ENCODE measurements at places on chromosomes 2 and 18.

DNA sequence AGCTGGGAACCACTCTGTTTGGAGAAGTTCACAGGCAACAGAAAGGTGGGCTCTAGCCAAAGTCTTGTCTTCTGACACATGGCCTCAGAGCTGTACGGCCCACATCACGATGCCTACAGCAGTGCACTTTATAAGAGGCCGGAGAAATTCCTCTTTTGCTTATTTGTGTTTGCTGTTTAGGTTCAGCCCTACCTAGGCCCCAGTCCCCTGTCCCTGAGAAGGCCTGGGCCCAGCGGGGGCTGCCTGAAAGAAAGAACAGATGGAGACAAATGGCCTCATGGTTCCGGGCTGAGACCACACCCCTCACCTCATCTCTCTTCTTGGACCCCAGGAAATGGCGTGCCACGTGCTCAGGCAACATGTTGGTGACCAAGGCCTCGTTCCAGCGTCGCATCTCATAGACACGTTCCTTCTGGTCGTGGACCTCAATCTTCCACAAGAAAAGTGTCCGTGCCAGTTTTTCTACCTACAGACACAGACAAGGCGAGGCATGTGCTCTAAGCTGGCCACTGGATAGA, 30.9 kb downstream of the CENPO start:
- no peak for DNase-seq

- no peak for DNase-seq
Measured at GRCh38 chr2:75579186-75579585, 18.4 kb upstream of the EVA1A start.

- DNase-seq: no peak
Measured at GRCh38 chr18:6638447-6638846, 91.1 kb upstream of the ARHGAP28 start.

- no peak for DNase-seq
Measured at GRCh38 chr2:163610817-163611556, 124.8 kb downstream of the FIGN start.

DNA sequence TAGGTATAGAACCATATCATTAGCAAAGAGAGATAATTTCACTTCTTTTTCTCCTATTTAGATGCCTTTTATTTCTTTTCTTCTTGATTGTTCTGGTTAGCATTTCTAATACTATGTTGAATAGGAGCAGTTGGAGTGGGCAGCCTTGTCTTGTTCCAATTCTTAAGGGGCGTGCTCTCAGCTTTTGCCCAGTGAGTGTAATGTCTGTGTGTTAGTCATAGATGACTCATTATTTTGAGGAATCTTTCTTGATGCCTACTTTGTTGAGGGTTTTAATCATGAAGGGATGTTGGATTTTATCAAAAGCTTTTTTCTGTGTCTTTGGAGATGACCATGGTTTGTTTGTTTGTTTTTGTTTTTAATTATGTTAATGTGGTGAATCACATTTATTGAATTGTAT, 1453.1 kb upstream of the SLC39A10 start:
- DNase-seq: no peak

GRCh38 chr18:63137999-63138435, 181.6 kb downstream of the BCL2 start:
- DNase-seq: no peak

DNA sequence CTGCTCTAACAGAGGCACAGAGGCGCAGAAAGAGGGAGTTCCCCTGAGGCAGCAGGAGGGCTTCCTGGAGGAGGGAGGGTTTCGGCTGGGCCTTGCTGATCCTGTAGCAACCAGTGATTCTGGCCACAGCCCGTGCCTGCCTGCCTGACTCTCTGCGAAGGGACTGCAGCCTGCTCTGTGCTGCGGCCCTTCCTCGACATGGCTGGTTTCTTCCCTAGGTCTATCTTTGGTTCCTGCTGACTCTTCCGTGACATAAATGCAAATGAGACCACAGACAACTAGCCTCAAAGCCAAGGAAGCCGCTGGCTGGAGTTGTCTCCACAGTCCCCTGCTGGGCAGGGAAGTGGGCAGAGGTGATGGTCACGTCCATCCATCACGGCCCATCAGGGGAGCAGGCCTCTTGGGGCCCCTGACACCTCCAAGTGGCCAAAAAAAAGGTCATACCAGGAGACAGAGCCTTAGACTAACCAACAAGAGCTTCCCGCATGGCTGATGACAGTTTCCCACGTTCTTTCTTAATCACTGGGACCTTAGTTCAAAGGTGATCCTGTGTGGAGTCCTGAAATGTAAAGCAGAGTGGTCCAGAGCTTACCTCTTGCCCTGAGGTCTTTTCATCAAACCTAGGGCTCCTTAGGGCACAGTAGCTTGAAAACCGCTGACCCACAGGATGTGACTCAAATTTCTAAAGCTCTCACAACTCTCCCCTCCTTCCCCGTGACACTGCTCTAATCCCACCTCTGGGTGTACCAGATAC, 55.3 kb downstream of the HS1BP3 start:
- no peak for DNase-seq

- no peak for DNase-seq
Measured at GRCh38 chr2:155100261-155100660, 401.8 kb downstream of the KCNJ3 start.

DNA sequence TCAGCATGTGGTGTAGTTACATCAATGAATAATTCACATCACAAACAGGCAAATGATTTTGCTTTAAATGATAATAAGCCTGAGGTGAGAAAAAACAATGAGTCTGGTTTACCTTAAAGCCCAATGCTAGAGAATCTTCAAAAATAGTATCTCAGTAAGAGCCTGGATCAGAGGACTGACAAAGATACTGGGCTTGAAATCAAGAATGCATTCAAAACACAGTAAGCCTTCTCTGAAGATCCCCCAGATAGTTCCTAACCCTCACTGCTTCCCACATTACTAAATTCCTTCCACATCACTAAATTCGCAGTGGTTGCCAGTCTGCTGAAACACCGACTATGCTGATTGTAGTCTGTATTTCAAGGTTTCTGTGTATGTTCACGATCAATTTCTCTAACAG, 514.9 kb downstream of the SUCLG1 start:
- DNase-seq: no peak

DNA sequence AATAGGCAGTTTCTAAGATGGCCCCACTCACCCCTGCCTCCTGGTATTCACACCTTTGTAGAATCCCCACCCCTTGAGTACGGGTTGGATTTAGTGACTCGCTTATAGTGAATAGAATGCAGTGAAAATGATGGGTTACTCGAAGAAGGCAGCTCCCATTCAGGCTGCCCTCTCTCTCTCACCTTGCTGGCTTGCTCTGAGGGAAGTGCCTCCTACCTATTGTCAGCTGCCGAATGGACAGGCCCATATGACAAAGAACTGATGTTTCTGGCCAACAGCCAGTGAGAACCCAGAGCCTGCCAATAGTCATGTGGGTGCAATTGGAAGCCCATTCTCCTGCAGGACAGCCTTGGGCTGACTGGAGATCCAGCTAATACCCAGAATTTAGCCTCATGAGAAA, 22.1 kb upstream of the RNF103 start:
- DNase-seq: no peak

- DNase-seq: no peak
Measured at GRCh38 chr2:232339121-232340081, 39.1 kb upstream of the ALPP start.

DNA sequence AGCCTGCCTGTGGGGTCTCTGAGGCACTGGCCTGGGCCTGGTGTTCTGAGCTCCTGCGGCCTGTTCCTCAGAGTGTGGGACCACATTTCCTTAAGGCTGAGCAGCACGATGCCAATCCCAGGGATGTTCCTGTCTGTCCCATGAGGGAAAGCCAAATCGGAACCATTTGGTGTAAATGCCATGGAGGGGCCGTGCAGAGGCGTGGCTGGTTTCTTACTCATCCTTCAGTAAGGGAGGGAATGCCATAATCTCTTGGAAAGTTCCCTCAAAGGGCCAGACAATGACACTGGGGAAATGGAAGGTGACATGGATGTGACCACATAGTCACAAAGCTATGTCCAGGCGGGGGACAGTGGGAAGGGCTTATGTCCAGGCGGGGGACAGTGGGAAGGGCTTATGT, 14.4 kb upstream of the PTMA start:
- DNase-seq: no peak

DNA sequence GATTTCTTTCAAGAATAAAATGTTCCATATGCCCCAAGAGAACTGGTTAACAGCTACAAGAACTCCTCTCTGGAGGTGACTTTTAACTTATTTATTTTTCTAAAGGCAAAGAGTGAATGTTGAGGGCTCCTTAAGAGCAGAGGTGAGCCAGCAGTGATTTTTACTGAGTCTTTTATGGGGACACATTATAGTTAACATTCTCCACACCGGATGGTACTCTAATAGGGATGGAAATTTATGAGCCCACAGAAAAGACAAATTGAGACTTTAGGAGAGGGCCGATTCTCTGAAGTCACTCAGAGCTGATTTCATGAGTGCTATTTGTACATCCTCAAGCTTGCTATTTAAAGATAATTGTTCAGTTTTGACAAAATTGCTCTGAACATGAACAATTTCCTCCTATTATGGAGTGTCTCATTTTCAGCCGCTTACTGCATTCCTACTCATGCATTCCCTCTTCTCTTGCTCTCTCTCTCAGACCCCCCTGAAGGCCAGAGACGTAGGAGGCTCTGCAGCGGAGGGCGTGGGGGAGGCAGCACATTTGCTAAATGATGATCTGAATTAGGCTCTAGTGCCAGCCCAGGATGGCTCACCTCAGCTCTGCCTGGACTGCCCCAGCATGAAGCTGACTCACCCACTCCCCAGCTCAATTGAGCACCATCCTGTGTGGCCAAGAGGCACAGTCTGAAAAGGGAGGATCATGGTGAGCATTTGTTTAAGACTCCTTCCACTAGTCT, 5.9 kb upstream of the RPL37A start:
- no peak for DNase-seq

Data from activated T-helper 9 cell treated with anti-CD3 and anti-CD28 coated beads, Interleukin-2, amount 50 U/mL, for 16 hours (primary cell).